ENCODE measurements at places on chromosomes 12 and 14. TPM values are rescaled to one million over a fixed set of nuclear protein-coding genes. Genes with fewer than 3 reads are reported as not detected.

DNA sequence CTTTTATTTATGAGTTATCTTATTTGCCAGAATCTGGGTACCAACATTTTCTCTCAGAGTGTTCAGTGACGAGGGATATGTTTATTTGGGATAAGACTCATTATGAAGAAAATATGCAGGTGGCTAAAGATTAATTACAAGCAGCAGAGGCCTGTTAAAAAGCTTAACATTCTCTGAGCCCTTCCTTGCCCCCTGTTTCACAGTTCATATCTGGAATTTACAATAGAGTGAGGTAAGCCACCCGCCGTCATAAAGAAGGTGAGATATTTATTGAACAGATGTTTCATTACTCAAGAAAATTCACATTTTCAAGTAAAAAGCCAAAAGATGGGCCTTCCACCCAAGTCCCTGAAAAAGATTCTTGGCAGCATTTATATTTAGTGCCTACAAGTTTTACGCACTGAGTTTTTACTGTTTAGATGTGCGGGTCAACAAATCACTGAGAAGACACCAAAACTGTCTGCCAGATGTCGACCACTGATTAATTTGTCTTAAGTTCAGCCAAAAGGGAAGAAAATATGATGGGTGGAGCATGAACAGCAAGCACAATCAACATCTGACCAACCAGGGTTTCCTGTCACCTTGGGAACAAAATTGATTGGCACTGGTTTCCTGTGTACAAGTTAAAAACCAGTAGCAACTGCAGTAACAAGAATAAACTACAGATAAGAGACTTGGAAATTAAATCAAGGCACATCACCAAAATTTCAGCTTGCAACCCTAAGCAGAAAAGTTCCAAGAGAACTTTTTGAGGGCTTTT, 85.5 kb upstream of the PTPRB start:
- no peak for DNase-seq
- no peak overlapping the region for H3K4me3 ChIP-seq
- H3K27ac ChIP-seq: no peak overlapping the region
- H3K36me3 ChIP-seq: no peaks in the 10 kb centered on the region
- H3K27me3 ChIP-seq: peaks cover 9% of the 10 kb centered on the region

GRCh38 chr12:12025799-12026386, 44.8 kb upstream of the BCL2L14 start:
- no peaks in the 10 kb centered on the region for H3K36me3 ChIP-seq
- H3K27ac ChIP-seq: no peak overlapping the region

GRCh38 chr12:81859521-81859920, 100.4 kb upstream of the PPFIA2 start:
- no peaks in the 10 kb centered on the region for H3K27me3 ChIP-seq
- no peaks in the 10 kb centered on the region for H3K36me3 ChIP-seq
- H3K4me1 ChIP-seq: no peaks in the 10 kb centered on the region
- H3K27ac ChIP-seq: no peak overlapping the region

PFKM gene
- total RNA-seq: 141 TPM

DNA sequence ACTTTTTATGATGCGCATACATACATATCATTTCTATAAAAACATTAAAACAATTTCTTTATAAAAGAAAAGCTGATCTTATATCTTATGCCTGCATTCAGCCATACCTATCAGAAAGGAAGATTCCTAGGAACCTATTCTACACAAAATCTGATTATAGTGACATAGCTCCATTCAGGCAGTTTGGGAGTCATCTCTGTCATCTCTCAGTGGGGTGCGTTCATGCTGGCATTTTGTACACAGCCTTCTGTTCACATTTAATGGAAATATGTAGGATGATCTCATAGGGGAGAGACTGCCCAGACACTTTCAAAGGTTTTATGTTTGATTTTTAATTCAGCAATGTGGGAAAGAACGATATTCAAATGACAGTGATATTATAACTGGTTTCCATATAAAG, 52.9 kb downstream of the ATL1 start:
- no peaks in the 10 kb centered on the region for H3K36me3 ChIP-seq
- peaks cover 4% of the 10 kb centered on the region for H3K4me1 ChIP-seq
- no peak overlapping the region for H3K4me3 ChIP-seq
- DNase-seq: no peak

All from progenitor cell of endocrine pancreas (in vitro differentiated cells).